ENCODE measurements at places on chromosomes 16 and 17.

GRCh38 chr17:37729905-37730304 is 15.0 kb downstream of the HNF1B start:
- no peak for DNase-seq

DNA sequence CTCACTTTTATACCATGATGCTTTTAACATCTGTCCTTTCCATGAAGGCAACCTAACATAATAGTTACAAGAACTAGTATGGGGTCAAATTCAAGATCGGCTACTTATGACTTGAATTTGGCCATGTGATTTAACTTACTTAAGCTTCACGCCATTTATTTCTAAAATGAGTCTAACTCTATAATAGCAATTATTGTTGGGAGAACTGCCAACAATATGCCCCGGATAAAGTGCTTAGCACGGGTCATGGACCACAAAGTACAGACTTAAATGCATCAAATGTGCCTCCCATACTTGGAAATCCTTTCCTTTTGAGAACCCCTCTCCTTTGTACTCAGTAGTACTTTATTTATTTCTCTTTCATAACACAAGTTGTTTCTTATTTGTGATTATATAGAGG is 1603.6 kb upstream of the GOT2 start:
- DNase-seq, result no peak

- DNase-seq, result no peak
These were observed 7.3 kb upstream of the KDM8 start for GRCh38 chr16:27195941-27196595.

- DNase-seq, result no peak
These were observed 6.3 kb upstream of the CBX4 start for GRCh38 chr17:79845601-79845949.

DNA sequence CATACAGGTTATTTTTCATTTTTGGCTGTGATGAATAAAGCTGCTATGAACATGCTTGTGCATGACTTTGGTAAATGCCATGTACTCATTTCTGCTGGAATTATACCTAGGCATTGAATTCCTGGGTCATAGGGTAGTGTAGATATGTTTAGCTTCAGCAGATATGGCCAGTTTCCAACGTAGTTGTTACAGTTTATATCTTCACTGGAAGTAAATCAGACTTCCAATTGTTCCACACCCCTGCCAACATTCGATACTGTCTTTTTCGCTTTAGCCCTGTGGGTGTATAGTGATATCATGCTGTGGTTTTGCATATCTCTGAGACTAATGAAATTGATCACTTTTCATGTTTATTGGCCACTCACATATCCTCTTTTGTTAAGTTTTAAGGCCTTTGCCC is 50.4 kb downstream of the ARHGAP27 start:
- no peak for DNase-seq

DNA sequence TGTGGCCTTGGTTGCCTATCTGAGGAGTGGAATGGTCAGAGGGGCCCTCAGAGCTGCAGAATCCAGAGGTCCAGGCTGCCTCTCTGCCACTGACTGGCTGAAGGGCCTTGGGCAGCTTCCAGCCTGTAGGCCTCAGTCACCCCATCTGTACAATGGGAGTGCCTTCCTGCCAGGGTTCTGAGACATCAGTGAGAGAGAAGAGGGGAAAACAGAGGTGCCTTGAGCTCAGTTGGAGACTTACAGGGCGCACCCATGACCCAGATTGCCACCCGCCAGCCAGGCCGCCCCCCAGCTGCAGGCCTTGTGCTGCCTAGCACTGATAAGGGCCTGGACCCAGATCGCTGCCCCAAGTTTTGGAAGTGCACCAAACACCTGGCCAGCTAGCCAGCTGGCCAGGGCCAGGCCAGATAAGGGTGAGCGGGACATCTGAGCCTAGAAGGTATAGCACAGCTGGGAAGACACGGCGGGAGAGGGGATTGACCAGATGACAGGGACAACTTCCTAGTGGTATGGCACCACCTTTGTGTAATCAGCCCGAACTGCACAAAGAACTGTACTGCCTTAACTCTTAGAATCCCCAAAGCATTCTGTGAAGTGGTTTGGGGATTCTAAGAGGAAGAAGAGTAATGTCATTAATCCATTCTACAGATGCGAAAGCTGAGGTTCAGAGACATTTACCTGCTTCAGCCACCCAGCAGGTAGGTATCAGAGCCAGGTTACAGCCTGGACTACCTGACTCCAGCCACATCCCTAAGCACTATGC is 1.4 kb downstream of the SLC4A1 start:
- no peak for DNase-seq

GRCh38 chr16:80665356-80665755 is 124.6 kb downstream of the DYNLRB2 start:
- DNase-seq, result no peak

DNA sequence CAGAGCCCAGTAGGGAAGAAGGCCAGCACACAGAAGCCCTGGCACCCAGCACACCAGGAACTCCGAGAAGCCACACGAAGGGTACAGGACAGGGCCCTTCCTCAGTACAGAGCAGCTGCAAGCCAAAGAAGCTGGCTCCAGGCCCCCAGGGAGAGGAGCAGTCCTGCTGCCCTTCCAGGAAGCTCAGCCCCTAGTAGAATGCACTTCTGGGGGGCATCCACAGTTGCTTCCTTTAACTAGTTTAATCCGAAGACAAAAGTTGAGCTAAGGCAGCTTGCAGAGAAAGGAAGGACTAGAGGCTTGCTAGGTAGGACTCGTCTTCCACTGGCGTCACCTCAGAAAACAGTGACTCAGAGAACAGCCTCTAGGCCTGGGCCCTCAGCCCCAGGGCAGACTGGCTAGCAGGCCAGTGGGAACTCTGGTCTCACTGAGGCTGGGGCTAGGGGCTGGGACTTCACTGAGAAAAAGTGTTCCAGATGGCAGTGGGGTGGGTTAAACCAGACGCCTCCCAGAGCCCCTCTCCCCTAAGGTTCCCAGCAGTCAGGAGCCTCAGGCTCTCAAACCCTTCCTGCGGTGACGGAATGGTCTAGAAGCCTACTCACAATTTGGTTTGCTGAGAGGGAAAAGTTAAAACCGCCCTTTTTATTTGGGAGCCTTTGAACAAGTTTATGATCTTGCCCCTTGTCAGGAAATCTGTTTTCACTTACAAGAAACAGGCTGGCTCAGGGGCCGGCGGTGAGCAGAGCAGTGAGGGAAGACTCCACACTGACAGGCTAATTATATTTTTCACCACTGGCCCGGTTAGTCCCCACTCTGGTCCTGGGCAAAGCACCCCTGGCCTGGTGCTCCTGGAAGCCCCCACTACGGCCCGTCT is 41.4 kb downstream of the ACTG1 start:
- peak; percentile 37 for DNase-seq

DNA sequence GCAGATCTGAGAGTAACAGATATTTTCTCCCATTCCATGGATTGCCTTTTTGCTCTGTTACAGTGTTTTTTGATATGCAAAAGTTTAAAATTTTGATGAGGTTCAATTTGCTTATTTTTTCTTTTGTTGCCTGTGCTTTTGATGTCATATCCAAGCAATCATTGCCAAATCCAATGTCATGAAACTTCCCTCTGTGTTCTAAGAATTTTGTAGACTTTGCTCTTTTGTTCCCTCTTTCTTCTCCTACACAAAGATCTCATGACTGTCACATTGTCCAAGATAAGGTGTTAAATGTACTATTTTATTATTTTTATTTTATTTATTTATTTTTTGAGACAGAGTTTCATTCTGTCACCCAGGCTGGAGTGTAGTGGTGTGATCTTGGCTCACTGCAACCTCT is 18.9 kb upstream of the KCNH6 start:
- no peak for DNase-seq

DNA sequence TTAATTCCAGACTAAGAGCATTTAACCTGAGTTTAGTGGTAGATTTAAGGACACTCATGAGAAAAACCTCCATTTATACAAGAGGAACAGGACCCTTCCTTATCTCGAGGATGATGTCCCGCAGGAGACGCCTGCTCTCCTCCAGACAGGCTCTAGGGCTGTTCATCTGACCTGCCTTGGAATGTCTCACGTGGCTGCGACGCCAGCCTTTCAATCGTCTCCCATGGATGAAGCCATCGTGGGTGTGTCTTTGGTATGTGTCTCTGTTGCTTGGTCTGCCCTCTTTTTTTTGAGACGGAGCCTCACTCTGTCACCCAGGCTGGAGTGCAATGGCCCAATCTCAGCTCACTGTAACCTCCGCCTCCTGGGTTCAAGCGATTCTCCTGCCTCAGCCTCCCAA is 16.5 kb downstream of the CHMP6 start:
- no peak for DNase-seq

DNA sequence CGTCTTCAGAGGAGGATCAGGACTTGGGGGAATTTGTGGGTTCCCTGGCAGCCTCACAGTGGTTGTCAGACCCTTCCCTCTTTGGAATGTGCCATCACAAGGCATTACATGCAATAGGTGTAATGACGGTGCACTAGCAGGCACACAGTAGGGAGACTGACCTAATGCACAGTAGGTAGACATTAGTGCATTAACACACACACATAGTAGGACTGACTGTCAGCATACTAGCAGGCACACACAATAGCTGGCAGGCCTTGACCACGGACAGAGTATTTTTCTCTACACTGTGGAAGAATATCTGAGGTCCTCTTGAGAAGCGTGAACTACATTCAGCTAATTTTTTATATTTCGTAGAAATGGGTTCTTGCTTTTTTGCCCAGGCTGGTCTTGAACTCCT is 10.9 kb upstream of the UBALD2 start:
- no peak for DNase-seq

GRCh38 chr16:60060731-60061130 is 1326.6 kb upstream of the GOT2 start:
- DNase-seq, result no peak

DNA sequence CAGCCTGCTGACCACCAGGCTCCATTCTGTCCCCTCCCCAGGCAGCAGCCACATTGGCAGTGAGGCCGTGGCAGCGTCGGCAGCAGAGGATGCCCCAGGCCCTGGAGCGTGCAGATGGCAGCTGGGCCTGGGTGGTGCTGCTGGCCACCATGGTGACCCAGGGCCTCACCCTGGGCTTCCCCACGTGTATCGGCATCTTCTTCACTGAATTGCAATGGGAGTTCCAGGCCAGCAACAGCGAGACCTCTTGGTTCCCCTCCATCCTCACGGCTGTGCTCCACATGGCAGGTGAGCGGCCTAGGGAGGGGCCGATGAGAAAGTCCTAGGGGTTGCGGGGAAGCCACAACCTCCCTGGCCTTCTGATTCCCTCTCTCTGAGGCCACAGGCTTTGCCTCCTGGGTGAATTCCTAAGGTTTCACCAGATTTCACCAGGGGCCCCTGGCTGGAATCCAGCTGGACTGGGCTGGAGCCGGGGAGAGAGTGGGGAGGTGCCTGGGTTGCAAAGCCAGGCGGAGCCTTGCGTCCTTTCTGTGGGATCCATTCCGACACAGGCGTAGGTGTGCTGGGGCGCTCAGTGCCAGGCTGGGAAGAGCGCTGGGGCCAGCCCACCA is 5.9 kb downstream of the SLC16A5 start:
- no peak for DNase-seq

DNA sequence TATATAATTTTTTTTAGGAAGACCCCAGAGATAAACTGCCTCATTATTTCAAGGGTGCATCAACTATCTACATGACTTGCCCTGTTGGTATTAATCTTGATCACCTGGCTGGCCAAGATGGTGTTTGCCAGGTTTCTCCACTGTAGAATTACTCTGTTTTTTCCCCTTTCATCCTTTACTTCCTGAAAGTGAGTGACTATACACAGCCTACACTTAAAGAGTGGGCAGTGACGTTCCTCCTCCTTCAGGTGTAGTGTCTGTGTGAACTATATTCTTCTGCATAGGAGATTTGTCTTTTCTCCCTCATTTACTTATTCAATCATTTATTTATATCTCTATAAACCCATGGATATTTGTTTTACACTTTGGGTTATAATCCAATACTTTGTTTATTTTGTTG is 246.7 kb downstream of the IRF8 start:
- DNase-seq, result no peak

DNA sequence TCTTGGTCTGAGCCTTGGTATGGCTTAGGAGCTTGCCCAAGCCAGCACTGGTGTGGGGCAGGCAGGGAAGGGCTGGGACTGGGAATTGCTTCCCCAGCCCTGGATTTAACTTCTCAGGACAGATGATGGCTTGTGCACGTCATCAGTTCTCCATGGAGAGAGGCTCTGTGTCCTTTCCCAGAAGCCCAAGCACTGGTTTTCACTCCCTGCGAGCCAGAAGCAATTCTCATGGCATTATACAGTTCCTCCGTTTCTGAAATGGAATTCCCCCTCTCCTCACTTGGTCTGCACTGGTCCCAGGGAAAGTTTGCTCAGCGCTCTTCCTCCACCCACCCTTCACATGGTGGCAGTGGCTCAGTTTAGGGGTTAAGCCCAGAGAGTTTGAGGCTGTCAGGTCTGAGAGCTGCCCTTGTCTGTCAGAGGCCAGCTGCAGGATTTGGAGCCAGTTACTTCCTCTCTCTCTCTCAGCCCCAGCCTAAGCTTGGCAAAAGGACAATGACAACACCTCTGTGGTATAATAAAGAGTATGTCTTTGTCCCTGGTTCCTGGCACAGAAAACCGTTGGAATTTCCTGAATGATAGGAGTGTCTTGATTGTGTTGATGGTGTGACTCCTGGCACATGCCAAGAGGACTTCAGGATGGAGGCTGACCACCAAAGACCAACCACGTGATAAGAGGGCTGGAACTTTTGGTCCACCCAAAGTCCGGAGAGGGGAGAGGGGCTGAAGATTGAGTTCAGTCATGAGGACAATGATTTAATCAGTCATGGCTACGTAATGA is 219.6 kb upstream of the TNRC6C start:
- no peak for DNase-seq

DNA sequence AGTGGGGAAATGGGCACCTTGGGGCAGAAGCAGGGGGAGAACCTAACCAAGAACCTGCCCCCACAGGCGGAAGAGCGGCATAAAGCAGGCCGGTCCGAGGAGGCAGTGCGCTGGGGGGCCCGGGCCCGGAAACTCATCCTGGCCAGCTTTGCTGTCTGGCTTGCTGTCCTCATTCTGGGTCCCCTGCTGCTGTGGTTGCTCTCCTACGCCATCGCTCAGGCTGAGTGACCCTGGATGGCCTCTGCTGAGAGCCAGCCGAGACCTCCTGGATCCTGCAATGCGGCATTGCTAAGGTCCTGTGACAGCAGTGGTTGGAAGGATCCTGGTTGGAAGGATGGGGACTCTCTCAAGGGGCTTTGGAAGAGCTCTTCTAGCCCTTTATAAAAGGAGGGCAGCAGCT is 4.5 kb upstream of the PHKG2 start:
- no peak for DNase-seq

- DNase-seq, result peak; percentile 66
These were observed 4.9 kb downstream of the MYLK3 start for GRCh38 chr16:46743232-46743719.

DNA sequence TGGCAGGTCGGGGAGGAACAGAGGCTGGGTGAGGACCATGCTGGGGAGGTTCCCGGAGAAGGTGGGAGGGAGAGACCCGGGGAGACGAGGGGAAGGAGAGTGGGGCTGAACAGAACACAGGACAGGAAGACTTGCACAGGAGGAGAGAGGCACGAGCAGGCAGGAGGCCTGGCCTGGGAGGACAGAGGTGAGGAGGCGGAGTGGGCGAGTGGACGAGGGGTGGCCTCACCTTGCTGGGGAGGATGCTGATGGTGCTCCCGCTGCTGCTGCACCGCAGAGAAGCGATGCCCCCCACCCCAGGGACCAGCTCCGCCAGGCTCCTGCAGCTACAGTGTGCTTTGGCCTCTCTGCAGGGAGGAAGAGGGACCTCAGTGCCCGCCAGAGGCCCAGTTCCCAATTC is 34.5 kb downstream of the TMEM204 start:
- no peak for DNase-seq

GRCh38 chr17:1752425-1753262 is 9.2 kb upstream of the SERPINF1 start:
- peak; percentile 75 for DNase-seq

GRCh38 chr16:10868596-10869469 is 8.2 kb upstream of the CIITA start:
- peak; percentile 19 for DNase-seq

- DNase-seq, result no peak
These were observed 97.8 kb downstream of the CLEC16A start for GRCh38 chr16:11042191-11042590.

All from NCI-H69 (cell line).